ENCODE measurements at places on chromosomes 1 and 21. TPM values are rescaled to one million over a fixed set of nuclear protein-coding genes. Genes with fewer than 3 reads are reported as not detected.
A peak's percentile ranks its signal among the peaks of the same experiment; 100 is the strongest.

DNA sequence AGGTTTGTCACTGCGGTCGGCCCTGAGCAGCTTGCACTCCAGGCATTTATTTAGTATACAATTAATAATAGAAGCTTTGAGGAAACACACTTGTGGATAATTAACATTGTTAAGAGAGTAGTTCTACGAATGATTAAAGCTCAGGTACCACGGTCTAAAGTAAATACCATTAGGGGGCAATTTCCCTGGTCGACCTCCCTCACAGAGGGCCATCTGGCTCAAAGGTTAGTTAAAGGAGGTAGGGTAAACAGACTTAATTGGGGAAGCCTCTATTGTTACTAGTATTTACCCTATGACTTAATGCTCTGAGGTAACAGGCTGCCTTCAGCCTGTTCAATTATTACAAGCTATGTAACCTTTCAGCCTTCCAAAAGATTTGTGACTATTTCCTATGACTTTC is 122.3 kb upstream of the SLC44A3 start:
- H3K27ac ChIP-seq = no peak overlapping the region
- H3K4me3 ChIP-seq = no peak overlapping the region
- no peaks in the 10 kb centered on the region for H3K36me3 ChIP-seq
- H3K27me3 ChIP-seq = no peaks in the 10 kb centered on the region
- H3K4me1 ChIP-seq = peaks cover 3% of the 10 kb centered on the region
- DNase-seq = no peak

DNA sequence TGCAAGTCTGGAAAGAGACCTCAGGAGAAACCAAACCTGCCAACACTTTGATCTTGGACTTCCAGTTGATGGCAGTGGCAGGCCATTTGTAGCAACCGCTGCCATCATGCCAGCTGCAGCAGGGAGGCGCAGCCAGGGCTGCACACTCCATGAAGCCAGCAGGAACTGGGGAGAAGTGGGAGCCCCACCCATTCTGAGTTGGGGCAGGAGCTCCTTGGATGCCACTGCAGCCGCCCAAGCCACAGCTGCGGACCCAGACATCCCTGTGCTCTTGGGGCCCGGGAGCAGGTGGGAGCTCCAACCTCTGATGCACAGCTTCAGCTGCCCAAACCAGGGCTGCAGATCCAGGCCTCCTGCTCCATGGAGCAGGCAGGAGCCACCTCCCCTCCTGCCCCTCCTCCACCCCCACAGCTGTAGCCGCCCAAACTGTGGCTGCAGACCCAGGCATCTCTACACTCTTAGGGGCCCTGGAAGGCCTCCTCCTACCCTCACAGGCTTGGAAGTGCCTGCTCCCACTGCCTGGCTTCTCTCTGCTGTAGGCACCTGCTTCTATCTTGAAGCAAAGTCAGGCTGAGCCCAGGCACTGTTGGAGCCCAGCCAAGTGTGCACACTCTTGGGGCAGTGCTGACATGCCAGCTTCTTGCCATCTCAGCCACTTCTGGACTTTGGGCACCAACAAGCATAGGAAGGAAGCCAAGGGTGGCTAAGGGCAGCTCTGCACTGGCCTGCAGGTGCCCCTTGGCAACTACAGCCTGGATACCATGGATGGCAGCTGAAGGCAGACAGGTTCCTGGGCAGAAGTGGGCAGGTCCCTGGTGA is 20.0 kb upstream of the DISP1 start:
- no peaks in the 10 kb centered on the region for H3K4me1 ChIP-seq
- no peak for DNase-seq
- H3K36me3 ChIP-seq = no peaks in the 10 kb centered on the region
- no peak overlapping the region for H3K4me3 ChIP-seq
- H3K27ac ChIP-seq = no peak overlapping the region

- no peaks in the 10 kb centered on the region for H3K36me3 ChIP-seq
- no peak for DNase-seq
- H3K27ac ChIP-seq = no peak overlapping the region
- no peaks in the 10 kb centered on the region for H3K4me1 ChIP-seq
Observed at GRCh38 chr1:54854381-54855020, 32.5 kb downstream of the DHCR24 start.

DNA sequence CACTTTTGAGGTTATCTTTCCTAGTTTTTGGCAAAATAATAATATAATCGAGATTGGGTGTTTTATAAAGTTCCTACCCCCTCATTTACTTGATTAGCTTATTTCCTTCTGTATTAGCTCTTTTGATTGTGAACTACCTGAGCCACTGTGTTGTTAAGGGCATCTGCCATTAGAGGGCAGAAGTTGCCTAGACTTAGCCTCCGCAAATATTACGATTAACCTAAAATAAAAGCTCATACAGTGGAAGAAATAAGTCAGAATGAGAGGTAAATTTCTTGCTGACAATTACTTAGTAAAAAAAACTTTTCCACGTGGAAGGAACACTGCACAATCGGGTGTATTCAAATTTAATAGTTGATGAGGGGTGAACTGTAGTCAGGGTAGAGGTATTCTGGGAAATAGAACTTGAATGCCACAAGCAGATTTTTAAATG is 2.3 kb downstream of the H3-3A start:
- H3K36me3 ChIP-seq = no peaks in the 10 kb centered on the region
- H3K4me3 ChIP-seq = peak overlapping the region; percentile 84
- no peak overlapping the region for H3K27ac ChIP-seq
- no peak for DNase-seq

Gene S100B
- total RNA-seq = 2.9 TPM

DNA sequence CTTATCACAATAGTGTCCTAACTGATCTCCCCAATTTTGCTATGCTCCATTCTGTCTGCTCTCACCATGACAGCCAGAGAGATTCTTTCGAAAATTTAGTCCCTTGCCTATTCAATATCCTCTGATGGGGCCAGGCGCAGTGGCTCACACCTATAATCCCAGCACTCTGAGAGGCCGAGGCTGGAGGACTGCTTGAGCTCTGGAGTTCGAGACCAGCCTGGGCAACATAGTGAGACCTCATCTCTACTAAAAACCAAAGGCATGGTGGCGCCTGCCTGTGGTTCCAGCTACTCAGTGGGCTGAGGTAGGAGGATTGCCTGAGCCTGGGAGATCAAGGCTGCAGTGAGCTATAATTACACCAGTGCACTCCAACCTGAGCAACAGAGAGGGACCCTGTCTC is 16.1 kb upstream of the PDZK1IP1 start:
- no peak overlapping the region for H3K27ac ChIP-seq
- no peaks in the 10 kb centered on the region for H3K27me3 ChIP-seq
- no peaks in the 10 kb centered on the region for H3K36me3 ChIP-seq

DNA sequence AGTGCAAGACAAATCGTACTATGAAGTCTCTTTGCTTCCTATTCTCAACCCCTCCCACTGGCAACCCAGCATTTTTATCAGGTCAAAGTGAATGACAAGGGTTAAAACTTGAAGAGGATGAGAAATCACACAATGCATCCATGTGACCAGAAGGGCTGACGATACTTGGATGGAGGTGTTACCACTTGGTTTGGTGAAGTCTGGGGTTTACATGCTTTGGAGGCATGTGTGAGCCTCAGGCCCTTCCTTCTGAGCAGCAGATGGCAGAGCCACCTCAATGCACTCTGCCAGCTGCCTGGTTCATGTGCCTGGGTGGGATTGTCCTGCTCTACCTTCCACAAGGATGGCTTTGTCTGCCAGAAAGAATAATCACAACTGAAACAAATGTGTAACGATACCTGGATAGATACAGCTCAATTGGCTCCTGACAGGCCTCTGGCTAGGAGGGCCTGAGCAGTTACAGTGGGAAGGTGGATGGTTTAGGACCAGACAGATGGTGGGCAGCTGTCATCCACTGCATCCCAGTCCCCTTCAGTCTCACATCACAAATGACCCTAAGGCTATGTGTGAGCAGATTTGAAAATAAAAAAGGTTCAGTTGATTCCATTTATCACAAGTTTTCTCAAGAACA is 51.5 kb upstream of the CNIH3 start:
- H3K36me3 ChIP-seq = no peaks in the 10 kb centered on the region
- H3K27me3 ChIP-seq = no peaks in the 10 kb centered on the region
- no peaks in the 10 kb centered on the region for H3K4me1 ChIP-seq
- DNase-seq = no peak
- no peak overlapping the region for H3K4me3 ChIP-seq

Gene NBL1
- total RNA-seq = 530 TPM

GRCh38 chr1:165891111-165891860 is 63.9 kb downstream of the UCK2 start:
- H3K27me3 ChIP-seq = no peaks in the 10 kb centered on the region
- no peak for DNase-seq
- no peaks in the 10 kb centered on the region for H3K4me1 ChIP-seq
- no peaks in the 10 kb centered on the region for H3K36me3 ChIP-seq

DNA sequence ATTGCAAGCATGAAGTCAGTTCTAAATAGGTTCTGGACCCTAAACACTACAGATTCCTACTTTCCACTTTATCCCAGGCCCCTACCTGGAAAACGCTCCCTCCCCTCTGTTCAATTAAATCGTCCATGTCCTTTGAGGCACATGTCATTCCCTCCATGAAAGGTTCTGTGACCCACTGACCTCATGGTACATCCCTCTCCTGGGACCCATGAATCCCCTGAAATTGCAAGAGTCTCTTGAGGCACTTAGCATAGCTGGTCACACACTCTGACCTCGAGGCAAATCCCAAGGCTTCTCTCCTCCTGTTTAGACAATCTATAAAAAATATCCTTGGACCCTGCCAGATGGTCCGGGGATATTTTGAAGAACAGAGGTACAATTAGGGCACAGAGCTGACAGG is 34.3 kb upstream of the KRTAP19-8 start:
- no peaks in the 10 kb centered on the region for H3K36me3 ChIP-seq
- H3K27me3 ChIP-seq = no peaks in the 10 kb centered on the region
- no peak for DNase-seq
- H3K4me3 ChIP-seq = no peak overlapping the region
- no peaks in the 10 kb centered on the region for H3K4me1 ChIP-seq

GRCh38 chr1:229784834-229785233 is 158.8 kb downstream of the URB2 start:
- H3K27me3 ChIP-seq = no peaks in the 10 kb centered on the region
- H3K27ac ChIP-seq = no peak overlapping the region
- no peaks in the 10 kb centered on the region for H3K4me1 ChIP-seq
- no peak for DNase-seq
- no peaks in the 10 kb centered on the region for H3K36me3 ChIP-seq

DNA sequence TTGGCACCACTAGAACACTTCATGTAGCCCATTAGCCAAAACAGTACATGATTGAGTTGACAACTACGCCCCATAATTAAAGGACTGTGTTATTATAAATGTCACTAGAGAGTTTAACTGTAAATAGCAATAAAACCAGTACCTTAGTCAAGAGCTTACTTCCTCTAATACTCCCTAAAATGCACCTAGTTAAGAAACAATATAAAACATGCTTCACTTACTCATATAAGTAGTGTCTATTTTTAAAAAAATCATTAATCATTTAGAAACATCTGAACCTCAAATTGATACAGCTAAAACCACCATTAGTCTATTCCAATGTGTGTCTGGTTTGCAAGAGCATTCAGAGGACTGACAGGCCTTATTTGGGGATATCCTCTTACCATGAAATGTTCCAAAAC is 25.3 kb downstream of the PTP4A2 start:
- H3K4me1 ChIP-seq = peaks cover 5% of the 10 kb centered on the region
- DNase-seq = no peak
- H3K27me3 ChIP-seq = no peaks in the 10 kb centered on the region
- H3K4me3 ChIP-seq = no peak overlapping the region

- peaks cover 27% of the 10 kb centered on the region for H3K4me1 ChIP-seq
- no peak for DNase-seq
- H3K36me3 ChIP-seq = no peaks in the 10 kb centered on the region
- no peak overlapping the region for H3K4me3 ChIP-seq
Observed at GRCh38 chr1:10682449-10683309, 113.8 kb downstream of the CASZ1 start.

GRCh38 chr1:7589080-7589735 is 181.9 kb upstream of the VAMP3 start:
- DNase-seq = no peak
- H3K27ac ChIP-seq = no peak overlapping the region
- no peak overlapping the region for H3K4me3 ChIP-seq
- H3K27me3 ChIP-seq = no peaks in the 10 kb centered on the region
- H3K4me1 ChIP-seq = peaks cover 7% of the 10 kb centered on the region
- H3K36me3 ChIP-seq = no peaks in the 10 kb centered on the region

Gene CD101
- 1.6 TPM for total RNA-seq

DNA sequence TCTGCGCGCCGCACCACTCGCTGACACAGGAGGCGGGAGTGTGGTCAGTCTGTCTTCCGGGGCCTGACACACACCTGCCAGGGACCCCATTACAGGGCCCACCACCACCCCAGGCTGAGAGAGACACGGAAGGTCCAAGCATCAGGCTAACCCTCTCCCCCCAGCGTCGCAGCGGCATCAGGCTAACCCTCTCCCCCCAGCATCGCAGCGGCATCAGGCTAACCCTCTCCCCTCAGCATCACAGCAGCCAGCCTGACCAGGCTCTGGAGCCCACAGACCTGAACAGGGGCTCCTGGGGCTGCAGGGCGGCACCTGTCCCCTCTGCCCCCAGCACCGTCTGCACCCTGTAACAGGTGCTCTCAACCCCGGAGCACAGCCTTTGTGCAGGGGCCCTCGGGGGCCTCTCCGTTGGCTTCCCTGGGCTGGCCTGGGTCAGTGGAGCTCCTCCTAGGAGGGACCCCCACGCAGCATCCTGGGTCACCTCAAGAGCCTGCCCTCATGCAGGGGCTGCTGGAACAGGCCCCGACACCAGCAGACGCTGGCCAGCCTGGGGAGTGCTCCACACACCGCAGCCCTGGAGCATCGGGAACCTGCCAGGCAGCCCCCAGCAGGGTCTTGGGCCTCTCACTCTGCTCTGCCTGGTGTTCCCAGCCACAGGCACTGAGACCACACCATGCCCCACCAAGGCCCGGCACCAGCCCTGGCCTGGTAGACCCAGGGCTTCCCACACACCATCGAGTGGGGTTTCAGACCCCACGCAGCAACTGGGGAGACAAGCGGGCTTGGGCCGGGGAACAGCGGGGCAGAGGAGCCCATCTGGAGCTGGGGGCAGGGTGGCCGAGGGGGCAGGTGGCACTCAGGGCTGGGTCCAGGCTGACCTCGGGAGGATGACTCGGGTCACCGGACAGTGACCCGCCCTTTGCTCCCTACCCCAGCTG is 67.0 kb downstream of the MEGF6 start:
- no peaks in the 10 kb centered on the region for H3K36me3 ChIP-seq
- H3K4me3 ChIP-seq = no peak overlapping the region
- H3K27ac ChIP-seq = no peak overlapping the region
- no peak for DNase-seq
- H3K4me1 ChIP-seq = peaks cover 16% of the 10 kb centered on the region

- H3K4me3 ChIP-seq = no peak overlapping the region
- no peak overlapping the region for H3K27ac ChIP-seq
- no peaks in the 10 kb centered on the region for H3K27me3 ChIP-seq
- DNase-seq = no peak
Observed at GRCh38 chr1:172109359-172109758, 268.1 kb downstream of the DNM3 start.

GRCh38 chr1:155126556-155127104 is 1.0 kb upstream of the EFNA1 start:
- peak overlapping the region; percentile 63 for H3K4me3 ChIP-seq
- H3K4me1 ChIP-seq = peaks cover 15% of the 10 kb centered on the region
- no peaks in the 10 kb centered on the region for H3K36me3 ChIP-seq
- H3K27ac ChIP-seq = peak overlapping the region; percentile 33
- no peaks in the 10 kb centered on the region for H3K27me3 ChIP-seq

Gene COL9A2
- 2.5 TPM for total RNA-seq
